ENCODE measurements at places on chromosomes 13 and 19.
A peak's percentile ranks its signal among the peaks of the same experiment; 100 is the strongest.

DNA sequence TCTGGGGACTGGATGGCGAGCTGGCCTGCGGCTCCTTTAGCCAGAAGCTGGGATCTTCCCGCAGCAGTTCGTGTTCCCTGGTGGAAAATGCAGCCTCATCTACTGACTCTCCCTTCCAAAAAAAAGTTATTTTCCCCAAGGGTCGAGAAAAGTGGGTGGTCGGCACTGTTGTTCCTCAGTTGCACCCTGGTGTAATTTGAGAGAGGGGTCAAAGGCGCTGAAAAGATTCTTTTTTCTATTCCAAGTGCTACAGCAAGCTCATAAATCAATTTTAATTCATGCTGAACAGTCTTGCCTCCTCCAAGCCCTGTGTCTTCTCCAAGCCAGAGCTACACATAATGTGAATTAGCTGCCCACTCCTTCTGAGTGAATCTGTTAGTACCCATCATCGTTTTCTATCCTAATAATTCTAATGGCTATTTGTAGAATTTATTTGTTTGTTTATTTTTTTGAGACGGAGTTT lies 774 bp downstream of the SLC25A15 start:
- no peak for DNase-seq

GRCh38 chr13:20398459-20398858 lies 127.2 kb downstream of the CRYL1 start:
- no peak for DNase-seq

GRCh38 chr13:28000567-28000966 lies 12.1 kb upstream of the URAD start:
- no peak for DNase-seq

GRCh38 chr19:35143818-35144217 lies 763 bp downstream of the FXYD7 start:
- DNase-seq = no peak

GRCh38 chr13:23609874-23610576 lies 39.8 kb downstream of the TNFRSF19 start:
- no peak for DNase-seq

GRCh38 chr13:100694722-100695508 lies 20.3 kb upstream of the TMTC4 start:
- no peak for DNase-seq

DNA sequence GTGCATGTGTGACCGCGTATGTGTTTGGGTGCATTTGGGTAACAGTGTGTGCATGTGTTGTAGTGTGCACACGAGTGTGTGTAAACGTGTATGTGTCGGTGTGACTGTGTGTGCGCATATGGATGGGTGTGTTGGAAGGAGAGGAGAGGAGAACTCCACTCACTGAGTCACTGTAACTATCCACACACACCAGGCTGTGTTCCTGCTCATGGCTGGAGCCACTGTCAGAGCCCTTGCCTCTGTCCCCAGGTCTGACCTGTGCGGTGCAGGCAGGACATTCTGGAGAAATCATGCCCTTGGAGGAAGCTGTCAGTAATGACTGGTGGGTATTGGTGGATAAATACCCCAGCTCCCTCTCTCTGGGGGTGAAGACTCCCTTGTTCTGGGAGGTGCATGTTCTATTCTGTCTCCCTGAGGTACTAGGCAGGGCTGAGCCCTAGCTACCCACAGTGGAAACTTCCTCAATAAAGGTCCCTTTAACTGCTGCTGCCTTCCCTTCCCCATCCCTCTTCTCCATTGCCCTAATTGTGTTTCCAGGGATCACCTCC lies 48.4 kb downstream of the CYP4F22 start:
- no peak for DNase-seq

- DNase-seq = no peak
These were observed 437 bp downstream of the SUCLA2 start for GRCh38 chr13:48000559-48001113.

DNA sequence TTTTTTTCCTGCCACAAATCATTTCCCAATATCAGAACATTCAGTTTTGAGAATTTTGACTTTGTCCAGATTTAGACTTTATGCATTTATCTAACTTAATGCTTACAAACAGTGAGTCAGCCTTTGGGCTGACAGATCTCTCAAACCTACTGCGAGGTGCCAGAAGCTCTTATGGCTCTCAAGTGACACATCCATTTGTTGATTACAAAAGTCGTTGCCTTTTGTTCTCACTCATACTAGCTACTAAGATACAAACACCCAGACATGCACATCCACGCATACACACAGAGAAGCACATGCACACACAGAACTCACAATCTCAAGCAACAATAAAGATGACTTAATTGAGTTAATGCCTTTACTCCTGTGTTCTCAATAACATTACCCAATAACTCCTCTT lies 1147.5 kb downstream of the DIAPH3 start:
- DNase-seq = no peak

GRCh38 chr19:50974702-50975556 lies 5.5 kb upstream of the KLK6 start:
- DNase-seq = no peak

- DNase-seq = no peak
These were observed 50.6 kb downstream of the HSPH1 start for GRCh38 chr13:31111136-31111535.

- peak; percentile 45 for DNase-seq
These were observed at the start of gene TMEM272 for GRCh38 chr13:51844862-51845573. TMEM272 (minus strand) TSS chr13:51845177; CDS start chr13:51838530, 6,647 bp downstream.

GRCh38 chr13:33676045-33676989 lies 141.6 kb upstream of the RFC3 start:
- DNase-seq = peak; percentile 80

DNA sequence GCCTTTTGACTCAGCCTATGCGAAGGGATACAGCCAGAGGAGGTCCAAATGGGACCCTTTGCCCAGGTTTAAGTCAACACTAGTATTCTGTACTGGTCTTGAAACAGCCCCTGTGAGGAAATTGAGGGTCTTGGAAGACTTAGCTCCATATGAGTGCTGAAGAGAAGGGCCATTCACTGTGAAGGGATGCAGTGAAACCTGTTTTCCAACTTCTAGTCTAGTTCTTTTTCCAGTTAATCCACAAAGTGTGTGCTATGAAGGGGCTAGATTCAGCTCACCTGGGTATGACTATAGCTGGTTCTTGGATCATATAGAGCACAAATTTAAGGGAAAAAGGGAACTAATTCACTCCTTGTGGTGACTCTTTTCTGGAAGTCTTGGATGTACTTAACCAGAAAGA lies 4.0 kb downstream of the ZBTB32 start:
- no peak for DNase-seq

DNA sequence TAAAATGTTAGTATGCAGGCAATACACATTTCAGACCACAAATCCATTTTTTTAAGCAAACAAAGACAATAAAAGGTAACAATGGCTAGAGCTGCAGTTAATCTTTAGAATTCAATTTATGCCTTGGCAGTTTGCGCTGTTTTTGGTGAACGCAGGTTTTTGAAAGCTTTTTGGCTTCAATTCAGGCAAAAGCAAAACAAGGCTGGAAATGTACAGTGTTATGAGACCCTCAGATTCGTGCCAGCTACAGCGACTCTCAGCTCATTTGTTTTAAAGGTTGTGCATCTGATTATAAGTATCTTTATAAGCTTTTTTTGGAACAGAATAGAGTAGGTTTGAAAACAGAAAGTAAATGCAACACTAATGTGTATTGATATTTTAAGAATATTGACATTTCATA lies 63.6 kb upstream of the SOX1 start:
- DNase-seq = no peak

DNA sequence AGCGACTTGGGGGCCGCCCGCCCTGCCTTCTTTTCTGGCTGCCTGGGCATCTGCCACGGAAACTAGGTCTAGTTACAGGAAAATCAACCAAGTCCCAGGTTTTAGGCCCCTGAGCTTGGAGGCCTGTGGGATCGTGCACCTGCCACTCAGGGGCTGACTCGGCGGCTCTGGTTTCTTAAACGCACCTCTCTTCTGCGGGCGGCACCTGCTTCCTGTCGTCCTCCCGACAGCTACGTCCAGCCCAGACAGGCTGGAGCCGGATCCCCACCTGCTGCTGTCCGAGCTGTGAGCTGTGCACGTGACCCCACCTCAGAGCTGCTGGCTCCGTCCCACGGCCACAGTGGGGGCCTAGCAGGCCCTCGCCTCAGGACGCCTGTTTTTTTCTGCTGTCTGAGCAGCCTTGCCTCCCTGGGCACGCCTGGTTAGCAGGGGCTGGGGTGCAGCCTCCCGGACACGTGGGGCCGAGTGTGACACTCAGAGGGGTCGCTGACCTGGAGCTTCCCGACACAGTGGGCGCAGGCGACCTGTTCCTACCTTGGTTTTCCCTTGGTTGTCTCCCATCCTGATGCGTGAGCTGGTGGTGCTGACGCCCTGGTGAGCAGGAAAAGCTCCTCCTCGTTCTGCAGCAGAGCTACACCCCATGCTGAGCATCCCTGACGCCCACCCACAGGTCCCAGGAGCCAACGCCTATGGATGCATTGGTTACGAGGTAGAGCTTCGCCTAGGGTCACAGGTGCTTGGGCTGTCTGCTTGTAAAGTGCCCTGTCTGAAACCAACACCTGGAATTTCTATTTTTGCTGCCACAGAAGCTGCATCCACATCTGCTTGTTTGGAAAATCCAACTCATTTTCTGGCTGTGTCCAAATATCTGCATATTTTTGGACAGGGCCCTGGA lies 17.5 kb downstream of the TMEM255B start:
- DNase-seq = peak; percentile 84

DNA sequence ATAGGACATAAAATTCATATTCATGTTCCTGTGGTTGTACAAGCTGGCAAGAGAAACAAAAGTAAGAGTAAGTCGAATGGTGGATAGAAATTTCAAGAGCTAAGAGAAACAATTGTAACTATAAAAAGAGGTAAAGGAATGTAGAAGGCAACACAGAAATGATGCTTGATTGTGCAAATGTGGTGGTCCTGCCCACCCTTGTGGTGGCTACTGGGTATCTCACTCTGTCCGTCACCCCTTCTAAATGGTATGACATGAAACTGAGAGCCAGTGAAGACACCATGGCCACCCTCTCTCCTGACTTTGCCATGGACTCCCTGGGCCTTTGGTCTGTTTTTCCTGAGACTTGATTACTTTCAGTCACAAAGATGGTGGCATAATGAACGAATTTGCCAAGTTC lies 925.9 kb upstream of the SLITRK6 start:
- no peak for DNase-seq

- no peak for DNase-seq
These were observed 212.7 kb upstream of the MIR17HG start for GRCh38 chr13:91134803-91135184.

- DNase-seq = no peak
These were observed 23.7 kb upstream of the UBE2L5 start for GRCh38 chr13:30398601-30399072.

- DNase-seq = no peak
These were observed 5.7 kb downstream of the ZNF888 start for GRCh38 chr19:52917531-52917930.

- no peak for DNase-seq
These were observed 42.1 kb downstream of the PTPRS start for GRCh38 chr19:5298471-5298901.

DNA sequence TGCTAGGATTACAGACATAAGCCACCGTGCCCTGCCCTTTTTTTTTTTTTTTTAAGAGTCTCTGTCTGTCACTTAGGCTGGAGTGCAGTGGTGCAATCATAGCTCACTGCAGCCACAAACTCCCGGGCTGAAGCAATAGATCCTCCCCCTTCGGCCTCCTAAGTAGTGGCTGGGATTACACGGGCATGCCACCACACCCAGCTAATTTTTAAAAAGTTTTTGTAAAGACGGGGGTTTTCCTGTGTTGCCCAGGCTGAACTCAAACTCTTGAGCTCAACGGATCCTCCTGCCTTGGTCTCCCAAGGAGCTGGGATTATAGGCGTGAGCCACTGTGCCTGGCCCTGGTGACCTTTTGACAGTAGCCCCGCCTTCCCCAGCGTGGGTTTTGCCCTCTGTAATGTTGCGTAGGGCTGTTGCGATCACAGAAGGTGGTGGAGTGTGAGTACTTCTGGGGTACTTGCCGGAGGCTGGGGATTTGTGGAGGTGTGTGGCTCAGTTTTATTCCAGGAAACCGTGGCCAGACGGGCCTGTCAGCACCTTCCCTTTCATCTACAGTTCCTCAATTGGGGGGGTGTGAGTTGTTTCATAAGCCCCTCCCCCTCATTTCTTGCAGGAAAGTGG lies 11.6 kb upstream of the RETN start:
- DNase-seq = no peak

DNA sequence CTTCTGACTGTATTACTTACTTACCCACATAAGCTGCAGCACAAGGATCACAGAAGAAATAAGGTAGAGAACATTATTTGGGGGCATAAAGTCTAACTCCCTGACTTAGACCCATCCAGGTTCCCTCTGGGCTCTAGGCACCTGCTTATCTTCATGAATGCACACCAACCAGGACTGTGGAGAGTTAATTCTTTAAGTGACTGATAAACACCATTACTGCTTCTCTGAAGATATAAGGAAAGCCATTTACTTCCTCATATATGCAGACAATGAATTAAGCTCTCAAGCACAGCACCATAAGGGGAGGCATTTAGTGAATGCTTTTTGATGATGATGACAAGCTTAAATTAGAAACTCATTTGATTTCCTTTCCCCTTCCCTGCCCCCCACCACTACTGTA lies 22.5 kb downstream of the OBI1 start:
- DNase-seq = no peak

DNA sequence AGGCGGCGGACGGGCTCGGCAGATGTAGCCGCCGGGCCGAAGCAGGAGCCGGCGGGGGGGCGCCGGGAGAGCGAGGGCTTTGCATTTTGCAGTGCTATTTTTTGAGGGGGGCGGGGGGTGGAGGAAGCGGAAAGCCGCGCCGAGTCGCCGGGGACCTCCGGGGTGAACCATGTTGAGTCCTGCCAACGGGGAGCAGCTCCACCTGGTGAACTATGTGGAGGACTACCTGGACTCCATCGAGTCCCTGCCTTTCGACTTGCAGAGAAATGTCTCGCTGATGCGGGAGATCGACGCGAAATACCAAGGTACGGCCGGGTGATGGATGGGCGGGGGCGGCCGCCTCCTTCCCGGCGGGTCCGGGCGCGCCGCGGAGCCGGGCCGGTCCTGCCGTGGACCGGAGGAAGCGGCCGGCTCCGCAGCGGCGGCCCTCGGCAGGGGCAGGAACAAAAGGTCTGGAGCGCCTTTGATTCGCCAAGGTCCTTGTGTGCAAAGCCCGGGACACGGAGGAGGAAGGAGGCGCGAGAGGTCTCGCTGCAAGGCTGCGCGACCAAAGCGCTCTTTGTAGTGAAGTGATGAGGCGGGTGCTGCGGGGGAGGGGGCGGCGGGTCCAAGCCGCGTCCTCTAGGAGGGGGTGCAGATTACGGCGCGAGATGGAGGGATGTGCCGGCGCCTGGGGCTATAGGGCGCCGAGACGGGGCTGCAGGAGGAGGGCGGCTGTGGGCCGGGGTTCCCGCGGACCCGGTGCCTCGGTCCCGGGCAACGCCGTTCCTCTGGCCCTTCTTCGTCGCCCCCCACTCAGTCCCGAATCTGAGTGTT lies 689 bp downstream of the ING1 start:
- DNase-seq = no peak

- no peak for DNase-seq
These were observed 17.2 kb downstream of the PKN1 start for GRCh38 chr19:14450168-14450874.

- DNase-seq = no peak
These were observed 427.6 kb downstream of the SPRY2 start for GRCh38 chr13:79913141-79913827.

DNA sequence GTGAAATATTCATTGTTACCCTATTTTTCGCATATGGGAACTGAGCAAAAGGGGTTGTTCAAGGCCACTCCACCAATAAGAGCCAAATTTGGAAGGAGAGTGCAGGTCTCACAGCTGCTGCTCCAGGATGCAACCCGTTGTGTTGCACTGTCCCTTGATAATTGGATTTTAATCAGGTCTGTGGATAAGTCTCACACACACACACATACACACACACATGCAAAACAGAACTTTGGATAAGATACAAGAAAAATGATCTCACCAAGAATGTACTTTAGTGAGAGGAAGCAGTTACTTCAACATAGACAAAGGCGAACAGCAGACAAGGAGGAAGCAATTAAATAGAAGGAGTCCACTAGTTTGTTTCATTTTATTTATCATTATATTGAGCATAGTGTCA lies 127.3 kb upstream of the EDNRB start:
- DNase-seq = no peak
